Type B pancreatic cell (in vitro differentiated cells): ENCODE measurements at places on chromosomes 3 and 15. TPM values are rescaled to one million over a fixed set of nuclear protein-coding genes. Genes with fewer than 3 reads are reported as not detected.

Gene EBLN2
- 6.3 and 6.4 TPM in 2 replicates for total RNA-seq

DNA sequence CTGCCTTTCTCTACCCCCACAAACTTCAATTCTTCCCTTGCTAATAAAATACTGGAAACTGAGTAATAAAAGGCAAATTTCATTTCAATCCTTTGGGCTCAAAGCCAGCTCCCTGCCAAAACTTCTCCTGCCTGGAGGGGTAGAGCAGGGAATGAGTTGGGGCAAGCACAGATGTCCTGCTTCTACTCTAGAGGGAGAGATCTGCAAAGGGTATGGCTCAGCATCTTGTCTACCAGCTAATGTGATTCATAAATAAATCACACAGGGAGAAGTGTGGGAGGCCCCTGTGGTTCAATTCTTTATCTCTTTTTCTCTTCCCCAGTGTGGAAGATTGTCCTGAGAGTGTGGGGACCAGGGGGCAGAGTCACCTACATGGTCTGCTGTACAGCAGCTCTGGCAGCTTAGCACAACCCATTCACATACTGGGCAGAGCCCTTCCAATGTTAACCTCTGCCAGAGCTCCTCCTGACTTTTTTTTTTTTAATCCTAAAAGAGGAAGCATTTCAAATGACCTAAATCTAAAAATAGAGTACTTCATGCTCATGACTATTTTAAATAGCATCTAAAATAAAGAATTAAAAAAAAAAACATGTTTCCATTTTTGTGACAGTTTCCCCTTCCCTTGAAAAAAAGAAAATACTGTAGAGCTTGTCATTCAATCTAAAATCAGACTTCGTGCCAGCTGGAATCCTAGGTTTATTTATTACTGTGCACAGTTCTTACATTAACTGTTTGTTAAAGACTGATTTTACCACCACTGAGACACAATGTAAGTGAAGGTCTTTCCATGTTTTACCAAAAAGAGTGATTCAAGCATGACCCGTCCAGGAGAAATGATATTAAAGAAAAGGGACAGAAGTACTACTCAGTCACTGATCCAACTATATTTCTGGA is 1083.7 kb upstream of the CFAP20DC start:
- H3K4me3 ChIP-seq, result no peak overlapping the region
- H3K36me3 ChIP-seq, result no peaks in the 10 kb centered on the region
- no peak overlapping the region for H3K27ac ChIP-seq
- peaks cover 8% of the 10 kb centered on the region for H3K4me1 ChIP-seq

- H3K27ac ChIP-seq, result no peak overlapping the region
- peaks cover 10% of the 10 kb centered on the region for H3K4me1 ChIP-seq
- no peaks in the 10 kb centered on the region for H3K27me3 ChIP-seq
- peaks cover 18% of the 10 kb centered on the region for H3K36me3 ChIP-seq
- no peak for DNase-seq
Measured at GRCh38 chr3:138282836-138283235, 46.8 kb downstream of the NME9 start.

DNA sequence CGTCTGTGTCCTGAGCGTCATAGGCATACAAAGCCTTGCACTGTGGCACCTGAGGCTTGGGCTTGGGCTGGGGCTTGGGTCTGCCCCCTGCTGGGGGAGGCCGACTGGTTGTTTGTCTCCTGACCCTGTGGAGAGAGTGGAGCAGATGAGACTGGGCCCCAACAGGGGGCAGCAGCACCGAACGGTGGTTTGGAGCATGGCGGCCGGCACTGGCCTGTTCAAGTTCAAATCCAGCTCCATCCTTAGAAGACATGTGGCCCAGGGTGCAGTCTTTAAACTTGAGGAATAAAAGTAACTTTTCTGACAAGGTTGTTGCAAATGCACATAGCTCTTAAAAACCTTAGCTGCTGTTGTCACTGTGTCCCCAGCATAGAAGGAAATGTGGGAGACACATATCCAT is 33.3 kb downstream of the CCNB2 start:
- no peaks in the 10 kb centered on the region for H3K4me1 ChIP-seq
- peaks cover 25% of the 10 kb centered on the region for H3K36me3 ChIP-seq
- H3K27me3 ChIP-seq, result no peaks in the 10 kb centered on the region
- no peak for DNase-seq
- no peak overlapping the region for H3K4me3 ChIP-seq
- H3K27ac ChIP-seq, result no peak overlapping the region

DNA sequence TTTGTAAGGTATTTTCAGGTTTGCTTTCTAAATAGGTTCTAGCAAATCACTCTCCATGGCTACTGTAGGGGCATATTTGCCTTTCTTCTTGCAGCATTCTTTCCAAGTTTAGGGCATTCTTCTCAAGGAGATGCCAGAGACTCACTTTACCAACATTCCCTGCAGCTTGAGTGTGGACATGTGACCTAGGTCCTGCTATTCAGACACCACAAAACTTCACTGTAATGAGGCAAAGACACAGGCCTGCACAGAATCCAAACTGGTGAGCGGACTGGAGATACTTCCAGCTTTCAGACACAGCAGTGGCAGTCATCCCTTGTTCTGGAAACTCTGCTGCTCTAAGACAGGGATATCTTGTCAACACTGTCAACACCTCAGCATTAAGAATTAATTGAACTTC is 146.4 kb upstream of the PFN2 start:
- no peak for DNase-seq
- H3K27me3 ChIP-seq, result no peaks in the 10 kb centered on the region
- H3K4me1 ChIP-seq, result peaks cover 17% of the 10 kb centered on the region

GRCh38 chr3:102060814-102061213 is 211.5 kb downstream of the NFKBIZ start:
- H3K4me1 ChIP-seq, result no peaks in the 10 kb centered on the region
- no peaks in the 10 kb centered on the region for H3K27me3 ChIP-seq
- no peak overlapping the region for H3K4me3 ChIP-seq
- no peak for DNase-seq
- no peak overlapping the region for H3K27ac ChIP-seq
- no peaks in the 10 kb centered on the region for H3K36me3 ChIP-seq

GRCh38 chr15:75065467-75065850 is 42.1 kb downstream of the PPCDC start:
- peak; percentile 51 for DNase-seq
- peak overlapping the region; percentile 80 for H3K27ac ChIP-seq
- H3K4me3 ChIP-seq, result peak overlapping the region; percentile 24
- H3K4me1 ChIP-seq, result peaks cover 25% of the 10 kb centered on the region
- no peaks in the 10 kb centered on the region for H3K27me3 ChIP-seq
- H3K36me3 ChIP-seq, result peaks cover 3% of the 10 kb centered on the region

DNA sequence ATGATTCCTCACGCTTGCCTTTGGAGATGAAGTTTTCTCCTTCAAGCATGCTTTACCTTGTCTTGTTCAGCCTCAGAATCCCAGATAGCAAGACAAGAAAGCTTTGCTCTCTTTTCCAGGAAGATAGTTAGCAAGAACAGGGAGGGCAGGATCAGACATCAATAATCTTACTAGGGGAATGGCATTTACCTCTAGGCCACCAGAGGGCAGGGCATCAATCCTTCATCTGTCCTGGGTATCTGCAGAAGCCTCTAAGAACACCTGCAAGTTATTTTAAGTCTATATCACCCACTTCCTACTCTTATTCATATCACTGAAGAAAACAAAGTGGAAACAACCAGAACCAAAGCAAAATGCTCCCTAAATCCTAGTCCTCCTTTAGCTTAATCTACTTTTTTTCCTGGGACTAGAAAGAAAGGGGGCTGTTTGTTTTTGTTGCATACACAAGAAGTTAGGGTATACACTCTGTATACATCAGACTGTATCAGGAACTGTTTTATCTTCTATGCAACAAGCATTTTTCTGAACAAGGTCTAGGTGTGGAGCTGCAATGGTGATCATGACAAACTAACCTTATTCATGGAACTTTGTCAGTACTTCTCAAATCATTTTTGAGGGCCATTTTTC is 862.5 kb downstream of the CADM2 start:
- H3K36me3 ChIP-seq, result no peaks in the 10 kb centered on the region
- no peak overlapping the region for H3K4me3 ChIP-seq

Gene GOLGA6A
- not detected in 2 replicates for total RNA-seq

DNA sequence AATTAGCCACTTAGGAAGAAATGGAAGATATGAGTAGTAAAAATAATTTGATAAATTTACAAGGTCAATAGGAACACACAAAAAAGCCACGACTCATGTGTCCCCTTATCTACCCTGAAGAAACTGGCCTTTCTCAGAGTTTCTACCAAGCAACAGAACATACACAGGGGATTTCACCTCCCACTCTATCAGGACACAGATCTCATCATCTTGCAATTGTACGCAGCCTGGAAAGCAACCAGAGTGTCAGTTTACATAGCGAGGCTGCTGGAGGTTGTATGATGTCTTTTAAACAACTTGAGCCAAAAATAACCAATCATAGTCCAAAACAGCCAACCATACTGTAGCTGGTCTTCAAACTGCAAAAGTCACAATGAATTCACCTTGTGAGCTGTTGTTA is 19.7 kb upstream of the LMOD3 start:
- no peak overlapping the region for H3K27ac ChIP-seq
- no peaks in the 10 kb centered on the region for H3K36me3 ChIP-seq
- H3K4me3 ChIP-seq, result no peak overlapping the region
- H3K27me3 ChIP-seq, result no peaks in the 10 kb centered on the region

DNA sequence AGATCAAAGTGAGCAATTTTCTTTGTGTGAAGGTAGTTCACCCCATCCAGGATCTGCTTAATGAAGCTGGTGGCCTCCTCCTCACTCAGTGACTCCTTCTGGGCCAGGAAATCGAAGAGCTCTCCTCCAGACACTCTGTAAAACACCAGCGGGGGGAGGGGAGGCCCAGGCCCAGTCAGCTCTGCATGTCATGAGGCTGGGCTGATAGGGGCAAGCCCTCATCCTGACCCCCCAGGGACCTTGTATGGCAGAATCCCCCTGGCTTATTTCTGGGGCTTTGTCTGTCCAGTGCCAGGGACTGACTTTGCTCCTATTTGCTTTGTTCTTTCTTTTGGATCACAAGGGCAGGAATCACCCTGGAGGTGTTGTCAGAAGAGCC is 74.9 kb downstream of the DAPK2 start:
- no peaks in the 10 kb centered on the region for H3K36me3 ChIP-seq
- no peaks in the 10 kb centered on the region for H3K27me3 ChIP-seq
- H3K27ac ChIP-seq, result no peak overlapping the region
- H3K4me3 ChIP-seq, result no peak overlapping the region
- peaks cover 27% of the 10 kb centered on the region for H3K4me1 ChIP-seq
- no peak for DNase-seq

Gene GOLGA8M
- 0.43 and 0.68 TPM in 2 replicates for total RNA-seq

- no peak overlapping the region for H3K4me3 ChIP-seq
- peaks cover 3% of the 10 kb centered on the region for H3K36me3 ChIP-seq
- no peak overlapping the region for H3K27ac ChIP-seq
- no peak for DNase-seq
Measured at GRCh38 chr3:59142556-59142955, 92.7 kb upstream of the CFAP20DC start.

Gene PLA2G4D
- total RNA-seq, result not detected in 2 replicates

Gene PIF1
- total RNA-seq, result 8.0 and 30.5 TPM in 2 replicates

Gene FEZF2
- 0.24 TPM in 1 of 2 replicates, not detected in the other for total RNA-seq

Gene TRH
- total RNA-seq, result 0.74 and 5.3 TPM in 2 replicates

Gene NDN
- 38.4 and 72.7 TPM in 2 replicates for total RNA-seq

DNA sequence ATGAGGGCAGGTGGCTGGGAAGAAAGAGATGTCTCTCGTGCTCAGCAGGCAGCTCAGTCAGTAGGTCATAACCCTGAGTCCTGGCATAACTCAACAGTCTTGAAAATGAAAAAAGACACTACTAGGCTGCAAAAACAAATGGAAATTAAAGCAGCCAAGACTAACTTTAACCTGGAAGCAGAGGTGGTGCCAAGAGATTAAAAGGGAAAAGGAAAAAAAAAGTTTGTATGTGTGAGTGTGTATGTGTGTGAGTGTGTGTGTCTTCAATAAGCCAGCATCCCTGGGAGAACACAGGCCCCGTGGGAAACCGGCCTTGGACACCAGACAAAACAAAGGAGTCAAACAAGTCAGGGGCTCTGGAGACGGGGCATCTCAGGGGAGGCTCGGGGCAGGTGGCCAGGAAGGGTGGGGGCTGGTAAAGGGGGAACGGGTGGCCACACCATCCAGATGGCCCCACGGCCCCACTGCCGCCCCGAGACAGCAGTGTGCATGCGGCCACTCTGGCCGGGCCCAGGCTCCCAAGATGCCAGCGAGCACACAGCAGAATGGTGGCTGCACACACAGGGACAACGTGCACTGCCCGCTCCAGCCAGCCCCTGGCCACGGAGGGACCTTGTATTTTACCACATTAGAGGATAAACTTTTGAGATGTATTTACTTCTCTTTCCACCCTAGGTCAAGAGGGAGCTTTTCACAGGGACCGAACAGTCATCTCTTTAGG is 23.8 kb downstream of the CYFIP1 start:
- no peak for DNase-seq
- peaks cover 16% of the 10 kb centered on the region for H3K4me1 ChIP-seq
- H3K36me3 ChIP-seq, result peaks cover 3% of the 10 kb centered on the region
- no peak overlapping the region for H3K27ac ChIP-seq

GRCh38 chr15:78360367-78360801 is 20.2 kb downstream of the CRABP1 start:
- H3K27ac ChIP-seq, result no peak overlapping the region
- peaks cover 55% of the 10 kb centered on the region for H3K4me1 ChIP-seq
- H3K36me3 ChIP-seq, result no peaks in the 10 kb centered on the region
- DNase-seq, result no peak

- H3K27me3 ChIP-seq, result peaks cover 12% of the 10 kb centered on the region
- no peak overlapping the region for H3K27ac ChIP-seq
- no peak overlapping the region for H3K4me3 ChIP-seq
- H3K36me3 ChIP-seq, result no peaks in the 10 kb centered on the region
- no peaks in the 10 kb centered on the region for H3K4me1 ChIP-seq
Measured at GRCh38 chr3:162658003-162658402, 1161.4 kb downstream of the OTOL1 start.

Gene JMJD7
- 29.0 and 51.7 TPM in 2 replicates for total RNA-seq

DNA sequence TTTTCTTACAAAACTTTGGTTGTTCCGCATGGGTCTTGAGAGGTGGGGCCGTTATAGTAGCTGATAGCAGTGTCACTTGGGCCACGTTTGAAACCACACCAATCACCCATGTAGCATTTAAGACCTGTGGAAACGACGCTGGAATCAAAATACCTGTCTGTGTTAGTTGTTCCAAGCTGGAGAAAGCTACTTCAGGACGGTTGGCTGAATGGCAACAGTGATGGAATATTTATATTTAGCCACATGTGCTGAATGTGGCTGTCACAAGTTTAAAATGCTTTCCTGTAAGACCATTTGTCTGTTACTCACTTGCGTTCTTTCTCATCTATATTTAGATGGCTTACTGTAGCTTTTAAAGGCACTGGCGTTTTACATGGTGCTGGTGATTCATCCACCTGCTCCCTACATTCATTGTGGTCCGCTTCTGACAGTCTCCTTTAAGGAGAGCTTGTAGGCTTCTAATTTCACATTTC is 1.4 kb downstream of the DNAJA4 start:
- H3K36me3 ChIP-seq, result no peaks in the 10 kb centered on the region
- peak overlapping the region; percentile 78 for H3K4me3 ChIP-seq
- H3K27me3 ChIP-seq, result no peaks in the 10 kb centered on the region
- no peak for DNase-seq
- H3K4me1 ChIP-seq, result peaks cover 6% of the 10 kb centered on the region

DNA sequence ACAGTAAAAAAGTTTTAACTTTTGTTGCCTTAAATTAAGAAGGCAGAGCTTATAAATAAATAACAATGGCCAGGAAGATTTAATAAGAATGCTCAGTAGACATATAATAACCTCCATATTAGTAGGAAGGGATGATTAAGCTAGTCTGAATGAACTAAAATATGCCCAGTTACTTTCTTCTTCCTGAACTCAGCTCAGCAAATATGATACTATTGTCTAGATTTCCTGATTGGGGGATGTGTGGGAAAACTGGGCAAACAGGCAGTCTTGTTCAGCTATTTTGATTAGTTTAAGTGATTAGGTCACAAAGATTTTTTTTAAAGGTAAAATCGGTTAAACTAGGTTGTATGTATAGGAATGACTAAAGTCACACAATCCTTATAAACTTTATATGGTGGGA is 167.2 kb upstream of the SLC2A2 start:
- peaks cover under 1% of the 10 kb centered on the region for H3K4me1 ChIP-seq
- no peak overlapping the region for H3K27ac ChIP-seq
- H3K36me3 ChIP-seq, result no peaks in the 10 kb centered on the region
- no peak overlapping the region for H3K4me3 ChIP-seq
- DNase-seq, result no peak
- H3K27me3 ChIP-seq, result no peaks in the 10 kb centered on the region
